ENCODE measurements at places on chromosomes 3 and 15.

- DNase-seq = no peak
These were observed 29.9 kb upstream of the GHSR start for GRCh38 chr3:172478116-172478515.

DNA sequence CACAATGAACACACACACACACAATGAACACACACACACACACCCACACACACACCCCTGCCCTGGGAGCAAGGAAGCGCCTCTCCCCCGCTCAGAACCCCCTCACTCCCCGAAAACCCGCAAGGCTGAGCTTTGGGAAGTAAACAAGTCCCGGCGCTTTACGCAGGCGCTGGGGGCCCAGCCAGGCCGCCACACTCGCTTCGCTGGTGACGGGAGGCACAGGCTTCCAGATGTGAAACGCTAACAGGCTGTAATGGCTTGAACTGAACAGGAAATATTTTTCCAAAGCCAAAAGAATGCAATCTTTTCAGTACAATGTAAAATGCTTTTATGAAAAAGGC, 122.7 kb upstream of the IGF1R start:
- no peak for DNase-seq

GRCh38 chr15:54839379-54839778, 357.4 kb downstream of the RSL24D1 start:
- DNase-seq = no peak

GRCh38 chr3:152139651-152140050, 129.1 kb upstream of the MBNL1 start:
- DNase-seq = no peak

GRCh38 chr3:123158899-123159390, 42.8 kb upstream of the SEC22A start:
- DNase-seq = no peak

DNA sequence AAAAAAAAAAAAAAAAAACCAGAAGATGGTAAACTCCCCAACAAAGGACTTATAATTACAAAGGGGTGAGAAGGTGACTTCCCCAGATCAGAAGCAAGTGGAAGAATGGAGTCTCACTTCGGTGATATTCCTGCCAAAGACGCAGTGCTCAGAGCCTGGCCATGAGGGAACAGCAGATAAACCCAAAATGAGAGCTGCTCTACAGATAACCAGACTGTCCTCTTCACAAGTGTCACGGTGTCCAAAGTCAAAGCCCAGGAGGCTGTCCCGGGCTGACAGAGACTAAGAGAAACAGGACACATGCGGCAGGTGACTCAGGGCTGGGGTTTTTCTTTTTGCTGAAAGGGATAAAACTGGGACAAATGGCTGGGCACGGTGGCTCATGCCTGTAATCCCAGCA, 48.8 kb downstream of the HMCES start:
- no peak for DNase-seq

DNA sequence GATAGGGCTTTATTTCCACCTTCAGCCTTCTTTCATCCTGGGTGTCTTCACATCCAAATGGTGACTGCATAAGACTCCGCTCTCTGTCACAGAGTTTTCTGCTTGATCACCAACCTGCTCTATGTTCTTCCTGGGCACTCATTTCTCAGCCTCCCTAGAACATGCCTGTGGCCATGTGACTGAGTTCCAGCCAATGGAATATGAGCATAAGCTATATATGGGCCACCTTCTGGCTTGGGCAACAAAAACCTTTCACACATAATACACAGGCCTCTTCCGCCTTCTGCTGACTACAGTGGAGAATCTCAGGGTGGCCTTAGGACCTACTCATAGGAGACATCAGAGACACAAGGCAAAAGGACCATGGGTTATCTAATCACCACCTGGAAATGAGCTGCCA, 51.2 kb upstream of the MED12L start:
- DNase-seq = no peak

- DNase-seq = no peak
These were observed 117.9 kb downstream of the MITF start for GRCh38 chr3:69856965-69857705.

DNA sequence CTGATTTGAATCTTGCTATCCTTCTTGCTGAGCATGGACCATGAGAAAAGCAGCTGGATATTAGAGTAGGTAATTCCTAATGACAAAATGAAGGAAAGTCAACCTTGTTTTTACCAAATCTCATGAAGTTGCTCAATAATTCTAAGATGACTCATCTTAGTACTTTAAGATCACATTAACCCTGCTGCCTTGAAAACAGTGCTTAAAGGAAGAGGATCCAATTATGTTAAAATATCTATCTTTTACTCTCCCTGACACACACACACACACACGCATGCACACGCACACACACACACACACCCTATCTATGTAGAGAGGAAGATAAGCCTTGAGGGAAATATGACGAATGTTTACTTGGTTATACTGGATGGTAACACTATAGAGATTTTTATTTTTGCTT, 16.0 kb upstream of the MYO1E start:
- DNase-seq = no peak

Data from breast epithelium (tissue), 4 donors.